Left kidney (tissue), 8 donors: ENCODE measurements at places on chromosomes 2 and 18. TPM values are rescaled to one million over a fixed set of nuclear protein-coding genes. Genes with fewer than 3 reads are reported as not detected.

GRCh38 chr2:166365803-166366420 lies 9.8 kb downstream of the SCN9A start:
- no peak for DNase-seq

DNA sequence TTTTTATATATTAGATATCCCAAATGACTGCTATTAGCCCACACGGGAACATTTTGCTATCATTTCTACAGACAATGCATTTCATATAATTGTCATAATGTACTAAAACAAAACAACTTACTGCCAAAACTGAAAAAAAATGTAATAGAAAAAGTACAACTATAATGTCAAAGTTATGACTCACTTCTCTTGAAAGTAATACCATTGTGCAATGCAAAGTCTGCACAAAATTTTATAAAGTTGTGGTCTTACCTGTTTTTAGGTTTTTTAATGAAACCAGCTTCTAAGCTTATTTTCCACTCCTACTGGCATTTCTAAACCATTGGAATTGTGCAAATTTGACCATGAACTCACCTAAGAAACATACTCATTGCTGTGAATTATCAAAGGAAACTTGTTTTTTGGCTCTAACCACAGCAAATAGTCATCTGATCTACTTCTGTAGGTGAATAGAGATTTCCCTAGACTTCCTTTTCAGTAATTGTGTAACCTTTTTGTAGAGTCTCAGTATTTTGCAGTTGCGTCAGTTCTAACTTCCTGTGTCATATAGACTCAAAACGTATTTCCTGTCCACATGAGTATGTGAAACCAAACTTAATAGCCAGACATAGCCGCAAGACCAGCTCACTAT lies 31.9 kb upstream of the TFPI start:
- no peak for DNase-seq

- DNase-seq: no peak
These were observed 98.7 kb upstream of the MGAT5 start for GRCh38 chr2:134155134-134155533.

GRCh38 chr2:8722986-8723385 lies 41.1 kb downstream of the ID2 start:
- DNase-seq: no peak

DNA sequence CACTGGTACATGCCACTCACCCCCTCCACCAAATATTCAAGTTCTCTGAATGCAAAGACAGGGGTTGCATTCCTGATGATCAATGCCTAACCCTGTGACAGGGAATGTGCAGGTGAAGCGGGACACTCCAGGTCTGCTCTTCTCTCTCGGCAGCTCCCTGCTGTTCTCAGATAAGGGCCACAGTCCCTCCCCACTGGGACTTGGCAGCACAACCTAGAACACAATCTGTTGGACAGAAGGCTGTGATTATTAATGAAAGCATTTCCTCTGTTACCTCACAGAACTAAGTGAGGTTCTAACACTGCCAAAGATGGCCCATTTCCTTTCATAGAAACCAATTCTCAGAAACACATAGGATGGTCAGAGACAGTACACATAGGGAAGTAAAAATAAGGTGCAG lies 42.7 kb downstream of the VSNL1 start:
- no peak for DNase-seq

GRCh38 chr2:23434721-23435121 lies 49.7 kb downstream of the KLHL29 start:
- no peak for DNase-seq

DNA sequence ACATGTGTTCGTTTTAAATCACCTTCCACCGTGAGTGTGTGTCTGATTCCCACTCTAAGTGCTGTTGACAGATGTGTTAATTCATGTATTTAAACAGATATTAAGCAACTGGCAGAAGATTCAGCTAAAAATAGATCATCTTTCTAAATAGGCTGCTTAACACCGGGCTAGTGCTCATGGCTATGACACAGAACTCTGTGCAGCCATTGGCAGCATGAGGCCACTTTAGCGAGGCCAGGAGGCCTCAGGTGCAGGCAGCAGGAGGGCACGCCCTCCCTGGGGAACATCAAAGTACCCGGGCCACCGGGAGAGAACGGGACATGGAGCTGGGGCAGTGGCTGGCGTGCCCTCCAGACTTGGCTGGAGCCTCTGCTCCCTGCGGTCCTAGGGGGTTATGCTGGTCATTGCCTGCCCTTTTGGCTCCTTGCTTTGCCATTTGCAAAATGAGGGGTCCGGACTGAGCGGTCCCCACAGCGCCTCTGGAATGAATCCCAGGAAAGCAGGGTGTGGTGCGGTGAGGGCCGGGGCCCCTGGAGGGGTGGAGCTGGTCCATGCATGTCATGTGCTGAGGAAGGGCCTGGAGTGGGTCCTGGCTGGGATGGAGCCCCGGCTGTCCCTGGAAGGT lies 62.8 kb upstream of the HDAC4 start:
- DNase-seq: no peak

DNA sequence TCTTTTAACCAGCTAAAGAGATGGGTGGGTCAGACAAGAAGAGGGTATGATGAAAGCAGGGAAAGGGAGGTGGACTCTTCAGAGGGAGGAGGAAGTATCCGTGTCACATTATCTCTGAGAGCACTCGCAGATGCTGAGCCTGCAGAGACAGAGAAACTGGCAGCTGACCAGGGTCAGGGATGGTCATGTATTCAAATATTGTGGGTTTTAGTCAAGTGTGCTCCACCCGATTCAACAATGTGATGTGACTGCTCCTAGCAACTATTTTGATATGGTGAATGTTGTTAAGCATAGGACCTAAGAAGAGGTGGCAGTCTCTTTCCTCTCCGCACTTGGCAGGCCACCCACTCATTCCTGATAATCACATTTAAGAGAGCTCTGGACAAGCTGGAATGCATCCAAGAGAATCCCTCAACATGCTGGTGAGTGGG lies 1.3 kb upstream of the CLIP4 start:
- DNase-seq: no peak

DNA sequence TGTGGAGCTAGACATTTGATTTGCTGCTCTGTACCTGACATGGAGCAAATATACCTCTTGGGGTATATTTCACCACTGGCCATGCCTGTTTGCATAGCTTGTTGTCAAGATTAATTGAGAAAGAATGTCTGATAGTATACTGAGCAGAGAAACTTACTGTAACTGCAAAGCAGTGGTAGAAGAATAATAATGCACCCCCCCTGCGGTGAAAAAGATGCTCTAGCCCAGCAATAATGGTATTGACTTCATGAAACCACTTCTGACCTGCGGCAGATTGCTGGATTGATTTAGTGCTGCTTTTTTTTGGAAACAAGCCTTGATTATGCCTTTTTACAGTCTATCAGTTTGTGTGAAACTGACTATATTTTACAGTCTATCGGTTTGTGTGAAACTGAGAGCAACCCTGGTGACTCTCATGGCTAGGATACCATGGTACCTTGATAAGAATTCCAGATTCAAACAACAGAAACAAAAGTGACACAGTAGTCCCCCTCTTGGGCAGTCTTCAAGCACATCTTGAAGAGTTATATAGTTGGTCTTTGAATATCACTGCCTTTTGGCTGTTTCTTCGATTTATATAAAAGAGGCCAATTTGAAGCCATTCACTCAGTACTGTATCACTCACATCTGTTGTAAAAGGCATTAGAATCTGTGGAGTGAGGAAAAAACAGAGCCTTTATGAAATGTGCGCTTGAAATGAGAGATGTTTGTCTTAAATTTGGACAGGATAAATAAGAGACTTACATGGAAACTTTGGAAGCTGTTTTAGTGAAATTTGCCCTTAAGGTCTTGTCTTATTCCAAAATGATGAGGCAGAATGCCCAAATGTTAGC lies 102.5 kb downstream of the FMNL2 start:
- no peak for DNase-seq

GRCh38 chr18:51193621-51194287 lies 3.7 kb downstream of the MEX3C start:
- no peak for DNase-seq

ARHGEF4 gene
- polyA plus RNA-seq: 6.6 TPM

FNDC4 gene
- polyA plus RNA-seq: 6.8 TPM

MYL12B gene
- 538 TPM for polyA plus RNA-seq

NAT8 gene
- 18.6 TPM for polyA plus RNA-seq

IL36A gene
- polyA plus RNA-seq: not detected

C2orf42 gene
- 16.7 TPM for polyA plus RNA-seq
